Stimulated activated CD8-positive, alpha-beta memory T cell treated with anti-CD3 and anti-CD28 coated beads, Interleukin-7, amount 100 ng/mL, for 48 hours (primary cell): ENCODE measurements at places on chromosomes 4 and X.

DNA sequence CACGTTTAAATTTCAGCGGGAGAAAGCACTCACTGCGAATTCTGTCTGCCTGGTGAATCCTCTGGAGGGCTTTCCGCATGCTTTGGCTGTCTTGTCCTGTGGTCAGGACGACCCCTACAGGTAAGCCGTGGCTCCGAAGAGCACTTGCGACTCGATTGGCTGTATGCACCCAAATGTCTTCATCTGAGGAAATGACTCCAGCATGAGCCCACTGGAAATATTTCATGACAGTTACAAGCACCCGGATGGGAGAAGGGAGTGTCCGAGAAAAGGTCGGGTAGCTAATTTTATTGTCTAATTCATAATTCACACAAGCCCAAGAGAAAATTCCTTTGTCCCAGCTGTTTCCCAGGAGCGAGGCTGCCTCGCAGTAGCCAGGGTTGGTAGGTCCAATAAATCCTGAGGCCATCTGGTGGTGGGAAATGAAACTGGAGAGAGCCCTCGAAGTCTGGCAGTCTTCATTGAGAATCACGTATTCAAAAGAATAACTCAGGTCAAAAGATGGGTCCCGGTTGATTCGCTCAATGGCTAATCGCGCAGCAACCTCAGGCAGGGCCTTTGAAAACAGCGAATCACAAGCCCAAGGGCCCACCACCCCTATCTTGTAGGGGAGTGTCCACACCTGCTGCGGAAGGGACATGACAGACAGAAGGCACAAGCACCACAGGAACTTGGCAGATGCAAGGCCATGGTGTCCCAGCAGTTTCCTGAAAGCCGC lies 6.6 kb downstream of the GUCY2F start:
- no peak for DNase-seq

- DNase-seq, result no peak
Measured at GRCh38 chrX:153226344-153227185, 47.5 kb downstream of the MAGEA1 start.

DNA sequence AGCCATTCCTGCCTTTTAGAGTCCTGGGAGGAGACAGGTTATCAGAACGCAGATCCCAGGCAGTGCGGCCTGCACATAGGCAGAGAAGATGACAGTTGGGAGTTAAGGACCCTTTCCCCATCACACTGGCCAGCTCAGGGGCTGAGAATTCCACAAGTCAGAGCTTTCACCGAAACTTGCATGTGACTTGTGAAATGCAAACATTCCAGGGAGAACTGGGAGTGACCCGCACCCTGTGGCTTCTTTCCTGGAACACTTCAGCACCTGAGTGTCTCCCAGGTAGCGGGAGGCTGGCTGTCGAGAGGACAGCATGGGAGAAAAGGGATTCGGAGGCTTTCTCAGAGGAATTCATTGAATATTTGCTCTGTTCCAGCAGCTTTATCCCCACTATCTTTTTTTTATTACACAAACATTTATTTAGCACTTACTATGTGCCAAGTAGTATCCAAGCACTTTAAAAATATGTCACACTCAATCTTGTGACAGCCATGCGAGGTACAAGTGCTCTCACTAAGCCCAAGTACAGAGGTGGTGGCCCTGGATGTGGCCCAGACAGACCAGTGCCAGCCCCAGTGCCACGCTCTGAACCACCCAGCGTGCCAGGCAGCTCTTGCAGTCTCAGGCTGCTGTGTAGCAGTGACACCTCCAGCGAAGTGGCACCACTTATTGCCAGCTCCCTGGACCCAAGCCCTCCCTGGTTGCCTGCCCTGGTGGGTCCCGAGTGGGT lies 100.5 kb downstream of the PHKA2 start:
- DNase-seq, result no peak

DNA sequence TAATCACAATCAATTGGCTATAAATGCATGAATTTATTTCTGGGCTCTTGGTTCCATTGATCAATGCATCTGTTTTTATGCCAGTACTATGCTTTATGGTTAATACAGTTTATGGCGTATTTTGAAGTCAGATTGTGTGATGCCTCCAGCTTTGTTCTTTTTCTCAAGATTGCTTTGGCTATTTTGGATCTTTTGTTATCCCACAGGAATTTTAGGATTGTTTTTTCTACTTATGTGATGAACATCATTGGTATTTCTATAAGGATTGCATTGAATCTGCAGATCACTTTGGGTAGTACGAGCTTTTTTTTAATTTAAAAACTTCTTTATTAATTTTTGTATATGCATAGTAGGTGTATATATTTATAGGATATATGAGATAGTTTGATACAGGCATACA lies 338.7 kb upstream of the IGFBP7 start:
- no peak for DNase-seq

- DNase-seq, result no peak
Measured at GRCh38 chrX:43315622-43316021, 340.5 kb upstream of the MAOA start.

- no peak for DNase-seq
Measured at GRCh38 chr4:120977435-120977997, 55.0 kb upstream of the PRDM5 start.

DNA sequence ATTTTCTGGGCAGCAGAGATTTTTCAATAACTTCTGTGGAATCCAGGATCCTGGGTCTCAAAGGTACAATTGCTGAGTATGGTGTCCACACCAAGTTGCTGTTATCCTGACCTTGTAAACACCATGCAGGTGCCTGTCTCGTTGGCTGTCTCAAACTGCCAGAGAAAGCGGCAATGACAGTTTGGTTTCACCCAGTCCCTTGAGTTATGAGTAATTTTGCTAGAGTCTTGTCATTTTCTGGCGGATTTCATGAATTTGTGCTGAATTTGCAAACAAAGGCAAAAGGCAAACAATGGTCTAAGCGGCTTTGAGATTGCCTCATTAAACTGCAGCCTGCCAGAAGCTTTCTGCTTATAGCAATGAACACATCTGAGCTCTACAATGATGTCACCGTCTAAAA lies 847.9 kb downstream of the RAB28 start:
- no peak for DNase-seq

GRCh38 chrX:119240356-119240755 lies 4.3 kb downstream of the PGRMC1 start:
- DNase-seq, result no peak

DNA sequence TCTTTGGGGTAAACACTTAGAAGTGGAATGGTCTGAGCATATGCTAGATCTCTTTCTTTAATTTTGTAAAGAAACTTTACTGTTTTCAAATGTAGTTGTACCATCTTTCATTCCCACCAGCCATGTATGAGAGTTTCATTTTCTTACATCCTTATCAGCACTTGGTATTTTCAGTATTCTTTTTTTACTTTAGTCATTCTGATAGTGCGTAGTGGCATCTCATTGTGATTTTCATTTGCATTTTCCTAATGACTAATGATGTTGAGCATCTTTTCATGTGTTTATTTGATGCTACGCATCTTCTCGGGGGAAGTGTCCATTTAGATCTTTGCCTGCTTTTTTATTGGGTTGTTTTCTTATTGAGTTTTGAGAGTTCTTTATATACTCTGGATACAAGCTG lies 71.3 kb upstream of the PRPS1 start:
- no peak for DNase-seq

DNA sequence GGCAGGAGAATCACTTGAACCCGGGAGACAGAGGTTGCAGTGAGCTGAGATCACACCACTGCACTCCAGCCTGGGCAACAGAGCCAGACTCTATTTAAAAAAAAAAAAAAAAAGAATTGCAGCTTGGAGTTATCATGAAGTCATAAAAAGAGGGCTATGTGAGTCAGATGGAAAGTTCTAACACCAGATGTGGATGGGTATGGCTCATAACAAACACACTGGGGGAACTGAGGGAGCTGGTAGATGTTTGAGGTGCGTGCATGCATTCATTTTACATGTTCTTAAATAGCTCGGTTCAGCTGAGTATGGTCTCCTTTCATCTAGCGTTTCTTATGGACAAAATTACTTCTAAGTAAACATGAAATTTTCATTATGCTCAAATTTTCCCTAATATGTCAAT lies 11.7 kb downstream of the TRMT2B start:
- no peak for DNase-seq

- DNase-seq, result peak; percentile 58
Measured at GRCh38 chr4:82372517-82373485, 990 bp downstream of the HNRNPD start.

DNA sequence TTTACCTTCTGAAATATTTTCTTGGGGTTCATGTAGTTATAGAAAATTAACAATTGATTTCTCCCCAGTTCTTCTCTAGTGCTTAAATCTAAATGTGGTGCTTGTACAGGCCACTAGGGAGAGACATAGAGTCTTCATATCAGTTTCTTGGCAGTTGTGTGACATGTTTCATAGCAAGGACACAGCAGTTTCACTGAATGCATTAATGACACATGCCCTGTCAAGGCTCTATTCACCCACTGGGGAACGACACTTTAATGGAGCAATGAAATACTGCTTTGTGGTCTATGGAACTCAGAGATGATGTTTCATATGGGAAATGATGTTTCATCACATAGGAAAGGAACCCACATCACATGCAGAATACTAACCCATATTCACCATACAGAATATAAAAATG lies 2.8 kb downstream of the VEGFC start:
- no peak for DNase-seq

DNA sequence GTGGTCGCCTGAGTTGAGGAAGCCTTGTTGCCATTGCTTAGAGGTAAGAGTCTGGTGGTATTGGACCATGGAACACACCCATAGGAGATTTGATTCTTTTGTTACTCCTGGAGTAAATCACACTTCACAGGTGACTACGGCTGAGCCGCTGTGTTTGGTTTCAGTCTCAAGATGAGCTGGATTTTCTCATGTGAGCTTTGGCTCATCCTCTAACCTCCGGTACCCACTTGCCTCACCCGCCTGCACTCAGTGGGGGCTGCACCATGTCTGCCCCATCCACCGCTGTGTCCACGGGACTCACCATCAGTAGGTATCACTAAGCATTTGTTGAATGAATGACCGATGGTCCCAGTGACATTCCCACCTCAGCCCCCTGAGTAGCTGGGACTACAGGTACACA lies 52.7 kb downstream of the HTT-AS start:
- DNase-seq, result no peak

DNA sequence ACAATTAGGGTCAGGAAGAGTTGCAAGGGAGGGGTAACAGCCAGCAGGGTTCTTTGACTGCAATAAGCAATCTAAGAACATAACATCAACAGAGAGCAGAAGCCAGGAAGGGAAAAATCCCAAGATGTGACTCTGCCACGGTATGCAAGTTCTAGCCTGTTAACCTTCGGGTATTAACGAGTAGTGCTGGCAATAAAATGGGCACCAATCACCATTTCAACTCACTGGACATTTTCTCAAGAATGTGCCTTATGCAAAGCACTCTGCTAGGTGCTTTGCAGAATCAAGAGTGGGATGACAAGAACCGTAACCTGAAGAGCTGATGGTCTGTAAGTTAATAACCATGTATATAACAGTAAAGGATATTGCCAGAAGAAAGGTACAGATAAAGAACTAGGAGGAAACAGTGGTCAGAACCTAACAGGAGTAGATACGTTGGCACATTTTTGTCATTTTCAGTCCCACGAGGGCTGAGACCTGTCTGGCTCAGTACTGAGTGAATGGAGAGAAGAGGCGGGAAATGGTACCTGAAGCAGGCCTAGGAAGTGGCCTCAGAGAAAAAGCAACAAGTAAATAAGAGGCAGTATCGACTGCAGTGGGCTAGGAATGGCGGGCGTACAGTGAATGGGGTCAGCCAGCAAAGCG lies 2.7 kb downstream of the ELOVL6 start:
- no peak for DNase-seq
